ENCODE measurements at places on chromosomes 11 and 22.

- no peaks in the 10 kb centered on the region for H3K4me1 ChIP-seq
- no peak for DNase-seq
- peaks cover 33% of the 10 kb centered on the region for H3K27me3 ChIP-seq
- no peaks in the 10 kb centered on the region for H3K36me3 ChIP-seq
- no peak overlapping the region for H3K27ac ChIP-seq
Measured at GRCh38 chr11:35474688-35475087, 50.7 kb downstream of the PAMR1 start.

- no peak for DNase-seq
- H3K4me1 ChIP-seq = peaks cover 10% of the 10 kb centered on the region
- no peak overlapping the region for H3K27ac ChIP-seq
- no peaks in the 10 kb centered on the region for H3K27me3 ChIP-seq
- H3K36me3 ChIP-seq = peaks cover 1% of the 10 kb centered on the region
Measured at GRCh38 chr22:17928391-17928790, 96.0 kb downstream of the MICAL3 start.

DNA sequence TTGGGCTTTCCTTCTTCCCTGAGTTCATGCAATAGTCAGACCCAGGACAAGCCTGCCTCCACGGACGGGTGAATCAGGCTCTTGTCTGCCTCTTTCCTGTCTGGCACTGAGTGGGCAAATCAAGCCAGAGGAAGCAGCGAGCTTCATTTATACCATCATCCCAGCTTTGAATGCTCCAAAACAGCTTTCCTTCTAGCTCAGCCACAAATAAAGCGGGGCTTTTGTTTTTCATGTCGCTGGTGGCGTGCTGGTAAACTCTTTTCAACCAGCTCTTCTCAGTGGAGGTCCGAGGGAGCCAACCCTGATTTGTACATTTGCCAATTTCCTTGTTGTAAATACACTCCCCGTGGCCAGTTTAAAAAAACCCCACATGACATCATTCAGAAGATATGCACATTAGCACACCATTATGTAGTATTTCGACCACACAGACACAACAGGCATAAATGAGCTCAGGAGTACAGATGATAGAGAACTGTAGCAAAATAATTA is 8.6 kb downstream of the C11orf91 start:
- H3K4me1 ChIP-seq = peaks cover 70% of the 10 kb centered on the region
- no peaks in the 10 kb centered on the region for H3K27me3 ChIP-seq
- H3K27ac ChIP-seq = peak overlapping the region; percentile 95
- H3K36me3 ChIP-seq = no peaks in the 10 kb centered on the region
- no peak overlapping the region for H3K4me3 ChIP-seq
- no peak for DNase-seq

DNA sequence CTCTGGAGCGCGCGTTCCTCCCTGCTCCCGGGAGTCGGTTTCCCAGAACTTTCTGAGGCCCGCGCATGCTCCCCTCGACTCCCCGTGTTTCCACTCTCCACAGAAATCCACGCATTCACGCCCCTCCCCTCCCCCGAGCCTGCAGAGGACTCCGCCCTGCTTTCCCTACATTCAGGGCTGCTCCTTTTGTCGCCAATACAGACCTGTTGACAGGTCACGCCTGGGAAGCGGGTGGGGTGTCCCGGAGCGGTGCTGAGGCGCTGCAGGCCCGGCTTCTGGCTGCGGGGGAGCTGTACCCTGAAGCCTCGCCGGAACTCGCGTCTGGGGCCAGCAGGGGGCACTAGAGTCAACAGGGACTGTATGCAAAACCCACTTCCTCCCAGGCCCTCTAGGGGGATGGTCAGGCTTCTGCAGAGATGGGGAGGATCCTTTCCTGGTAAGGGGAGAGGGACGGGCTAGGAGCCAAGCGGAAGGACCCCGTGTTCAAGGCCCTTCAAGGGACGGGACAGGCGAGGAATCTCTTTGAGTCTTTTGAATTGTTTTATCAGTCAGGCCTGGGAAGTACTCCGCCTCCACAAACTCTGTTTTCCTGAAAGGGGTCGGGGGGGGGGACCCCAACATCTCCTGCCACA is at the start of gene PRAME:
Gene PRAME (minus strand): TSS at position 294 of the 632 bp plus-strand sequence. CDS start 2,433 bp downstream, outside the sequence.
- H3K4me1 ChIP-seq = no peaks in the 10 kb centered on the region
- H3K27me3 ChIP-seq = peaks cover 34% of the 10 kb centered on the region
- peak; percentile 60 for DNase-seq
- H3K36me3 ChIP-seq = no peaks in the 10 kb centered on the region
- no peak within 1 kb of the TSS for H3K27ac ChIP-seq
- H3K4me3 ChIP-seq = no peak within 1 kb of the TSS

GRCh38 chr11:121199516-121199915 is 93.1 kb upstream of the SC5D start:
- H3K4me3 ChIP-seq = no peak overlapping the region
- no peak for DNase-seq
- H3K27me3 ChIP-seq = peaks cover 5% of the 10 kb centered on the region
- H3K27ac ChIP-seq = no peak overlapping the region
- no peaks in the 10 kb centered on the region for H3K36me3 ChIP-seq
- H3K4me1 ChIP-seq = no peaks in the 10 kb centered on the region

GRCh38 chr11:15692739-15693138 is 578.0 kb downstream of the INSC start:
- peaks cover 15% of the 10 kb centered on the region for H3K4me1 ChIP-seq
- DNase-seq = no peak
- no peak overlapping the region for H3K4me3 ChIP-seq
- H3K36me3 ChIP-seq = no peaks in the 10 kb centered on the region
- no peak overlapping the region for H3K27ac ChIP-seq

DNA sequence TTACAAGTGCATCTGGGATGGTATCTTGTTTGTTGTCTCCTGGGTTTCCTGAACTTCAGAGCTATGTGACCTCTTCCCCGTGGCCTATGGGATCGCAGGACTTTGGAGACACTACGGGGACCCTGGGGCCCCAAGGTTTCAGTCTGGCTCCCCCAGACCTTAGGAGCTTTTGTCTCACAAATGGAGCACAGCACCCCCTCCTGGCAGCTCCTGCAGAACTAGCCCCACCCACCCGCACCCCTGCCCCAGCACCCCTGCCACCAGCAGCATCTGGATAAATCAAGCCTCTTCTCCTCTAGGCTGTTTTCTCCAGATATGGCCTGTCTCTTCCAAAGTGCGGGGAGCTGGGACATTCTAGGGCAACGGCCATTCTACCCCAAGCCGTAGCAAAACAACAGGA is 10.4 kb downstream of the RCOR2 start:
- peaks cover 6% of the 10 kb centered on the region for H3K36me3 ChIP-seq
- peaks cover 11% of the 10 kb centered on the region for H3K4me1 ChIP-seq
- no peak overlapping the region for H3K4me3 ChIP-seq
- no peak for DNase-seq

DNA sequence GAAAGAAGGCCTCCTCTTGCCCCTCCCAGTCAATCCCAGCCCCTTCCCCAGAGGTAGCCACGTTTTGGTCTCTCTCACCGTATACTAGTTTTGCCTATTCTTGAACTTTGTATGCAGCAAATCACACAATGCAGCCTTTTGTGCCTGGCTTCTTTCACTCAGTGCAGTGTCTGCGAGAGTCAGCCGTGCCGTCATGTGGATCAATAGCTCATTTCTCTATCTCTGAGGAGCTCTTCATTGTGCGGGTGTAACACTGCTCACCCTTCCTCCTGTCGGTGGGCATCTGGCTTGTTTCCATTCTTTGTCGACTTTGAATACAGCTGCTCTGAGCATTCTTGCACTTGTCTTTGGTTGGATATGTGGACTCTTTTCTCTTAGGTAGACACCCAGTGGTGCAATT is 146.5 kb downstream of the CACNA1I start:
- peaks cover 27% of the 10 kb centered on the region for H3K4me1 ChIP-seq
- H3K36me3 ChIP-seq = no peaks in the 10 kb centered on the region
- H3K4me3 ChIP-seq = no peak overlapping the region
- no peak for DNase-seq
- peaks cover 10% of the 10 kb centered on the region for H3K27me3 ChIP-seq
- no peak overlapping the region for H3K27ac ChIP-seq

GRCh38 chr11:94877443-94878200 is 95.7 kb downstream of the CWC15 start:
- H3K27me3 ChIP-seq = no peaks in the 10 kb centered on the region
- DNase-seq = no peak
- no peak overlapping the region for H3K4me3 ChIP-seq

DNA sequence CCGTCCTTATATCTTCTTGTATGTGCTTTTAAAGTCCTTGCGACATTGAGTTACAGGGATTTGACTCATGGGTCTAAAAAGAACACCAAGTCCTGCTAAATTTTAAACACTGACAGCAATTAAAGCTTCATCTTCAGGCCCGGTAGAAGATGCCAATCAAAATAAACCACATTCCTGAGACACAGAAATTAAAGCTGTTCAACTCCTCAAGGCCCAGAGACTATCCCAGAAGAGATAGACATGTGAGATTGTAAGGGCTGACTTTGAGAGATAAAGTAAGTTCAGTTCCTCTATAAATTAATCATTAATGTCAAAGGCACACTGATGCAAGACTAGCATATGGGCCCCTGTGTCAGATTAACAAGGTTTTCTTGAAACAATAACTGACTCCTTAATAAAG is 49.8 kb downstream of the OSBPL5 start:
- peaks cover 4% of the 10 kb centered on the region for H3K27me3 ChIP-seq
- no peak for DNase-seq
- H3K36me3 ChIP-seq = peaks cover 35% of the 10 kb centered on the region

- no peak for DNase-seq
- H3K4me3 ChIP-seq = no peak overlapping the region
- no peaks in the 10 kb centered on the region for H3K4me1 ChIP-seq
- peaks cover 37% of the 10 kb centered on the region for H3K27me3 ChIP-seq
- no peak overlapping the region for H3K27ac ChIP-seq
- no peaks in the 10 kb centered on the region for H3K36me3 ChIP-seq
Measured at GRCh38 chr11:72665911-72666472, 8.2 kb downstream of the PDE2A start.

DNA sequence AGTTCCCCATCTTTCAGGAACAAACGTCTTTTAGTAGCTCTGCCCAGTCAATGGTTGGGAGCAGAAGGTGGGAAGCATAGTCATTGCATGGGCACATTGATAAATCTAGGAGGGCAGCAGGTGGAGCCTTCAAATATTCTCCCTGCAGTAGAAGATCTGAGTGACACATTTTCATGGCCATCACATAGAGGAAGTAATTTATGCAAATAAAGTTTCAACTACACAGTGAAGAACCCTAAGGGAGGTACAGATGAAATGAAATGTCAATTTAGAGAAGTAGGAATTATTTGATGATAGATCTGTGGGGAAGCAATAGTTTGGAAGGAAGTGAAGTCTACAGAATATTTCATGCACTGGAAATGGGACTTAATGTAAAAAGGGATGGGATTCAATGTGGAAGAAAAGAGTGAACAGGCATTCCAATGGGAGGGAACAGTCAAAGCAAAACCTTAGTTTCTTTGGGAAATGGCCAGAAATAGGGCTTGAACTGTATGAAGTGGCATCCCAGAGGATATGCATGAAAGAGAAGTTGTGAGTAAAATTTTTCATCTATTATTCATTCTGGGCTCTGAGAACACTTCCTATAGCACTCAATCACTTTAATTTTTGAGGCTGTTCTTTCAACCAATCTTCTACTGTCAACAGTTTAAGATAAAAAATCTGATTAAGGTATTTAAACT is 256.2 kb upstream of the LUZP2 start:
- no peak for DNase-seq
- peaks cover 8% of the 10 kb centered on the region for H3K27me3 ChIP-seq
- H3K4me3 ChIP-seq = no peak overlapping the region
- no peak overlapping the region for H3K27ac ChIP-seq
- H3K36me3 ChIP-seq = no peaks in the 10 kb centered on the region
- peaks cover 2% of the 10 kb centered on the region for H3K4me1 ChIP-seq

DNA sequence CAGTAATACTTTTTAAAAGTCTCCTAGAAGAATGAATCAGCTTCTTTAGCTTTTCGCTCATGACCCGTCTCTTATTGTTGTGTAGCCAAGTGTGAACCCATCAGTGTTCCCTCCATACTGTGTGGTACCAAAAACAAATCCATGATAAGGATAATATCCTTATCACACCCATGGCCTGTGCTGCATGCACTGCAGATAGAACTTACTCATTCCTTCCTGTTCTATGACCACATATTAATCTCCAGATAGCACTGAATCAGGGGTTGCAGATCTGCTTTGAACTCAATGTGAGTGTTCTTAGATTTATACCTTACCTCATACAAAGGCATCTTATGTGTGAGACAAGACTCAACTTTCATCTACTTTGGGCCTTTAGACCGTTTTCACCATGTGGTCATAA is 373.4 kb downstream of the JRKL start:
- no peak for DNase-seq
- H3K4me3 ChIP-seq = no peak overlapping the region
- H3K36me3 ChIP-seq = no peaks in the 10 kb centered on the region
- H3K27me3 ChIP-seq = no peaks in the 10 kb centered on the region
- H3K4me1 ChIP-seq = no peaks in the 10 kb centered on the region
- H3K27ac ChIP-seq = no peak overlapping the region

DNA sequence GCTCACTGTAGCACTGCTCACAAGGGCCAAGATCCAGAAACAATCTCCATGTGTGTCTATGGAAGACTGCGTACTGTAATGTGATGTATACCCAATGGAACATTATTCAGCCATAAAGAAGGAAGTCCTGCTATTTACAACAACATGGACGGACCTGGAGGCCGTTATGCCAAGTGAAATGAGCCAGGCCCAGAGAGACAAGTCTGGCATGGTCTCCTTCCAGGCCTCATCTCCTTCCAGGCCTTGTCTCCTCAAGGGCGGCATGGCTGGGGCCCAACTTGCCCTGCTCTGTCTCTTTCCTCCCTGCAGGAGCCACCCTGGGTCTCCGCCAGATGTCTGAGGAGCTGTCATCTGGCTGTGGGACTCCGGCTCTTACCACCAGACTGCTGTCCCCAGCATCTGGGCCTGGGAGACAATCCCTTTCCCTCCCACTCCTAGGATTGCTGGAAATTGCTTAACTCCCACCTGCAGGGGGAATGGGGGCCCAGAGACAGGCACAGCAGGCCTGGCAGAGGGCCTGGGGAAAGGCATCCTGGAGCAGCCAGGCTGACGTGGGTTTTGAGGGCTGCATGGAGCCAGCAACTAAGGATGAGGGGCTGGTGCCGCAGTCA is 1326.6 kb downstream of the TBC1D22A start:
- H3K4me1 ChIP-seq = no peaks in the 10 kb centered on the region
- peaks cover 7% of the 10 kb centered on the region for H3K27me3 ChIP-seq
- no peaks in the 10 kb centered on the region for H3K36me3 ChIP-seq
- H3K4me3 ChIP-seq = no peak overlapping the region
- no peak overlapping the region for H3K27ac ChIP-seq

- DNase-seq = no peak
Measured at GRCh38 chr11:47864901-47865300, 16.8 kb upstream of the NUP160 start.

DNA sequence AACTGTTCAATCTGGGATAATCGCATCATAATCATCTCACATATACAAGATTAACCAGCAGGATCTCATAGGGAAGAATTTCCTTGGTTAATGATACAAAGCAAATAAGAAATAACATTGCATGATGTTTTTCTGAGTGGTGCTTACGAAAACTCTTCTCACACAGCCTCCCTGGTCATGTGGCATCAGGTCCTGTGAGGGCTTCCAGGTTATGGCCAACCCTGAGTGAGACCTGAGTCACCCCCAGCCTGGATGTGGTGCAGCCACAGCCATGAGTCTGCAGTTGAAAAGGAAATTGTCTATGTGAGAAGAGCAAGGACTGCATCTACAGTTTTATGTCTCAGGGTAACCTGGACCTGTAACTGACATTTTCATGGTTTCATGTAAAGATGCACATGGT is 90.5 kb upstream of the XKR3 start:
- DNase-seq = no peak
- H3K27ac ChIP-seq = no peak overlapping the region
- H3K27me3 ChIP-seq = peaks cover 38% of the 10 kb centered on the region

- H3K4me3 ChIP-seq = peak overlapping the region; percentile 59
- H3K4me1 ChIP-seq = peaks cover 24% of the 10 kb centered on the region
- no peaks in the 10 kb centered on the region for H3K36me3 ChIP-seq
- DNase-seq = no peak
- peaks cover 36% of the 10 kb centered on the region for H3K27me3 ChIP-seq
Measured at GRCh38 chr11:124724979-124725718, 14.6 kb upstream of the NRGN start.
